ENCODE measurements at places on chromosomes 3 and 15. TPM values are rescaled to one million over a fixed set of nuclear protein-coding genes. Genes with fewer than 3 reads are reported as not detected.

PAQR5 gene
- total RNA-seq, result not detected

GRCh38 chr15:62495670-62496614 is 330.9 kb upstream of the C2CD4B start:
- no peaks in the 10 kb centered on the region for H3K27me3 ChIP-seq
- no peaks in the 10 kb centered on the region for H3K36me3 ChIP-seq
- no peak for DNase-seq
- H3K4me3 ChIP-seq, result no peak overlapping the region
- no peak overlapping the region for H3K27ac ChIP-seq
- no peaks in the 10 kb centered on the region for H3K4me1 ChIP-seq

DNA sequence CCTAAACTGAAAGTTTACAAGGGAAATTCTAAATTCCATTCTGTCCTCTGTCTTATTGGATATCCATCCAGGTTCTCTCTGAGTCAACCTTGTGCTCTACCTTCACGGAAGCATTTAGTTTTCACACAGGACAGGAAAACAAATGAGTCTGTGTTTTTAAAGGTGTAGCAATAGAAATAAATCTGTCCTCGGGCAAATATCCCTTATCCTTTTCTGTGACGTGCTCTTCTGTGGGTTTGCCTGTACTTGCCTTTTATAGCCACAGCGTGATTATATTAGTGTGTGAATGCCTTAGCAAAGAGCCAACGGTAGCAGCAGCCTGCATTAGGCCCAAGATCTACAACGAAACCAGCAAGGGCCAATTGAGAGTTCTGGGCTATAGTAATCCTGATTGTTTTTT is 127.2 kb upstream of the PLSCR5 start:
- no peak overlapping the region for H3K27ac ChIP-seq
- H3K27me3 ChIP-seq, result no peaks in the 10 kb centered on the region
- no peak for DNase-seq
- no peak overlapping the region for H3K4me3 ChIP-seq
- H3K4me1 ChIP-seq, result no peaks in the 10 kb centered on the region

GRCh38 chr15:72271895-72272212 is 500 bp downstream of the PARP6 start:
- H3K36me3 ChIP-seq, result peaks cover 17% of the 10 kb centered on the region
- H3K4me3 ChIP-seq, result peak overlapping the region; percentile 88
- H3K27ac ChIP-seq, result peak overlapping the region; percentile 78
- no peak for DNase-seq
- peaks cover 34% of the 10 kb centered on the region for H3K4me1 ChIP-seq
- H3K27me3 ChIP-seq, result peaks cover 2% of the 10 kb centered on the region

GRCh38 chr3:194494951-194495374 is 8.2 kb upstream of the ATP13A3 start:
- H3K36me3 ChIP-seq, result no peaks in the 10 kb centered on the region
- no peak for DNase-seq
- H3K27me3 ChIP-seq, result no peaks in the 10 kb centered on the region
- H3K27ac ChIP-seq, result no peak overlapping the region
- H3K4me3 ChIP-seq, result no peak overlapping the region

All from activated CD8-positive, alpha-beta T cell treated with anti-CD3 and anti-CD28 coated beads, Interleukin-2, amount 10 ng/mL, durations not matched to agents 7 days and 5 days (primary cell).